ENCODE measurements at places on chromosomes 1 and 21.
A peak's percentile ranks its signal among the peaks of the same experiment; 100 is the strongest.

DNA sequence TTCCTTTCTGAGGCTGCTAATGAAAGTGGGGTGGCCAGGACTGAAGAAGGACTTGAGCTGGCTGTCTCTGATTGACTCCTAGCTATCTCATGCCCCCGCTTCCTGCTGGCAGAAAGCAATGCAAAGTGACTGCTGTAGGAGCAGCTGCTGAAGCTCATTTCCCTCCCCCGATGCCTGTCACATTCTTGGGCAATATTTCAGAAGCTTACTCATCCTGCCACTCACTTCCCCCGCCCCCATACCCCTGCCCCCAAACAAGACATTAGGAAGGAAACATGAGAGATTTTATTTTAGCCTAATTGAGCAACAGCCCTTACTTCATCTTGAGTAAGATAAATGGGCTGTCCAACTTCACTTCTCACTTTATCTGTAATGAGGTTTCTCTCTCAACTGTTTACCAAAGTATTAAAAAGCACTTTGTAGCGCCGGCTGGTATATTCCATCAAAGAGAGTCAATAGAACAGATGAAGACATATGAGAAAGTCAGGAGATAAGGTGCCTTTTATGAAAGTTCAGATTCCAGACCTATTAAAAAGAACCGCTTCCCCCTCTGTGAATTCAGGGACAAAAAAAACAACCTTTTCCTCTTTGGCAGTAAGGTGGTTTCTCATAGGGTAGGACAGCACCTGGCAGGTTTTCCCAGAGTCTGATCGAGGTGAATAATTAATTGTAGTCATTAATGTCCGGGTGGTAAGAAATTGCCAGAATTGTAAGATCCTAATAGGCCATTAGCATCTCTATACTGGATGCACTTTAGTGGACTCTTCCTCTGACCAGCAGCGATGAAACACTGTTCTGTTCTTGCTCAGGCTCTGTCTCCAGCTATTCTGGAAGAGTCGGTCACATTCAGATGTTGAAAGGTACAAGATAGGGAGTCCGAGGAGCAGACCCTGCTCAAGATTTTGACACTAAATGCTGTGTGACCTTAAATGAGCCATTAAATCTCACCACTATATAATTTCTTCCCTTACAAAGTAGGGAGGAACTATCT lies 70.2 kb downstream of the SH3GLB1 start:
- DNase-seq: peak; percentile 86

DNA sequence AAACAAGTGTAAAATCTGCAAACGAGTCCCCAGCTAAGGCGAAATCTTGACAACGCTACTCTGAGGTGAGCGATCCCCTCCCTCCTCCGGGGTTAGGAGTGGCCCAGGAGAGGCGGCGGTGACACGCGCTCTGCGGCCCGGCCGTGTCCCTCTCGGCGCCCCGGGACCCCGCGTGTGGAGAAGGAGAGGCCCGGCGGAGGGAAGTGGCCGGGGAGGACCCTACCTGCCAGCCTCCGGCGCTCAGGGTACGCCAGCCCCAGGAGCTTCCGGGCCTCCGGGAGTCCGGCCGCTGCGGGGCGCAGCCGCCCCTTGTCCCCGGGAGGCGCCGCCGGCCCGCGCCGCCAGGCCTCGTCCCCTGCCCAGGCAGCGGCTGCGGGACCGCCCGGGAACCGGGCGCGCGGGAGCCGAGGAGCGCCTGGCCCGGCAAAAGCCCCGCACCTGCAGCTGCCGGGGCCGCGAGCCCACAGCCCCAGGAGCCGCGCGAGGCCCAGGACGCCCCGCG lies 543 bp downstream of the ABCB10 start:
- DNase-seq: no peak

DNA sequence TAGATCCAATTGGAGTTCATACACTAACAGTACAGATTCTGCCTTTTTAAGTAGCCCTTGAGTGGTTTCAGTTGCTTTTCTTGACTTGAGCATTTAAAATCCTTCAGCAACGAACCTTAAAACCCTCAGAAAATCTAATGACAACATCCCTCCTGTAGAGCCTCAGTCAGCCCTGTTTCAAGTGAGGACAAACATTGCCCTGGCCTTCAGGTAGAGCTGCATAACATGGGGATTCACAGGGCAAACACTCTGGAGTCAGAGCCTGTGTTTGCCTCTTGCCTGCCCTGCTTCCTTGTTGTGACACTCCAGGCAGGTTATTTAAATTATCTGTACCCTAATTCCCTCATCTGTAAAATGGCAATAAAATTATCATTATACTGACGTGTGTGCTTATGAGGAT lies 96.1 kb upstream of the KCNA3 start:
- no peak for DNase-seq

- DNase-seq: no peak
Measured at GRCh38 chr21:31354604-31355443, 10.8 kb upstream of the TIAM1 start.

DNA sequence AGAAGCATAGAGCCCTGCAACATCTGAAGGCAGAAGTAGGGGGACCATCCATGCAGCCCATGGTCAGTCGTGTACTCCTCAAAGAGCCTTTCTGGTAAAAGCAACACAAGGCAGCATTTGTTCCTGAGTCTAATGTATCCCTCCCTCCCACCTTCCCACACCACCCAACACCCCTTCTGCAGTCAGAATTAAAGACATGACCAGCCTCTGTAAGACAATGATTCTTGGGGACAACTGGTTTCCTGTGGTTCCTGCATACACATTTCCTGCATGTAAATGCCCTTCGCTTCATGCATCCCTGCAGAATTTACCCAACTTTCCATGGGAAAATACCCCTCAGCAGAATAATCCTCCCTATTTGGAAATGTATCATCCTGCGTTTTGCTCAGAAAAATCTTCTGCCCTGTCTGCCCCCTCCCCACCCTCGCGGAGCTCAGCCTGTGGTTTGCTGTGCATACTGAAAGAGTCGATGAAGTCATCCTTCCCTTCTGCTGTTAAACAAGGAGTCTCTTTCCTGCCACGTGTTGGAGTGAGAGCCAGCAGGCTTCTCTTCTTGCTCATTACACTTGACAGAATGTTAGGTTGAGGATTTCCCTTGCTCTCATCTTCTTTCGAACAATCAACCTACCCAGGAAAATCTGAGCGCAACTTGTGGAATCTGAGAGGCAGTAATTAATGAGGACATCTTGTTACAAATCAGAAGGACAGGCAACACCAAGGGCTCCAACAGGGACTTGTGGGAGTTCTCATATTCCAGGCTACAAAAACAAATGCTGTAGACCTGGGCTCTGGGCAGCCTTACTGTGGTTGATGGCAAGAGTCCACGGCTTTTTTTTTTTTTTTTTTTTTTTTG lies 4.7 kb downstream of the TNN start:
- DNase-seq: peak; percentile 81

GRCh38 chr1:113042285-113043143 lies 30.5 kb upstream of the LRIG2 start:
- peak; percentile 63 for DNase-seq
